ENCODE measurements at places on chromosomes 4 and X.

- no peak for DNase-seq
Measured at GRCh38 chrX:69179380-69179911, 14.2 kb upstream of the PJA1 start.

- no peak for DNase-seq
Measured at GRCh38 chr4:95556207-95556859, 7.6 kb upstream of the UNC5C start.

DNA sequence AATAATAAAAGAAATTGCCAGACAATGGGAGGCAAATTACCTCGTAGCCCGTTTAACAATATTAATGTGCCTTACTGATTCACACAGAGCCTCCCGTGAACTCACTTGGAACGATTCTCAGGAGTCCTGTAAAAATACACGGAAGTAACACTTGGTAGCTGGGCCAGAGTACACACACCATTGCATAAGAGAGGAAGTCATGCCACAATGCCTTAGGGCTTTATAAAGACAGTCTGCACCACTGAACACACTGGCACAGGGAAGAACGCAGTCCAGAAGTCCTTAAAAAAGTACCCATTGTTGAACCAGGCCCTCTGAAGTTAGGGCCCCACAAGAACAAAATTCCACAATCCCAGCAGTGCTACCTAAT, 15.1 kb downstream of the SLC2A9 start:
- DNase-seq: no peak

DNA sequence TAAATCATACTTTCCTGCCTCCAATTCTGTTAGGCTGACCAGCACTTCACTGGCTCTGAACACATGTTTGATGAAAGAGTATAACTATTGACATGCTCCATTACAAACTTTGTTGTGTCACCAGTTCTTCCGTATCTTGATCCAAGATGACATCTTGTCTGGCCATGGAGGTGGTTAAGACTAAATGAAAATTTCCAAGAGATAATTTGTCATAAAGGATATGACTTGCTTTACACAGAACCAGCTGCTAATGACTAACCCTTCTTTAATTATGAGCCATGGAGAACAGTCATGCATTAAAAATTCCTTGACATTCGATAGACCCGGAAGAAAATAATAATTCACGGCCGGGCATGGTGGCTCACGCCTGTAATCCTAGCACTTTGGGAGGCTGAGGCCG, 17.7 kb upstream of the N4BP2 start:
- DNase-seq: no peak

- no peak for DNase-seq
Measured at GRCh38 chrX:24846550-24847150, 152.9 kb downstream of the POLA1 start.

DNA sequence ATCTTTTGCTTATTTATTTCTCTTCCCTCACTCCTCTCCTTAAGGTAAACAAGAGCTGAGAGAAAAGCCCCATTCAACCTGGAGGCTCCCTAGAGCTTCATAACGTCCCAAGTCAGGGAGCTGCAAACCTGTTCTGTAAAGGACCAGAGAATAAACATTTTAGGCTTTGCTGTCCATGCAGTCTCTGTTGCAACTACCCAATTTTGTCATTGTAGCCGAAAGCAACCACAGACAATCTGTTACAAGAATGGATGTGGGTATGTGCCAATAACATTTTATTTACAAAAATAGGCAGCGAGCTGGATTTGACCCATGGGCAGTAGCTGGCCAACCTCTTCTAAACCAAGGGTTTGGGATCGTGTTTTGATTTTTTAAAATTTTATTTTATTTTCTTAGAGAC, 71.3 kb upstream of the TBL1X start:
- no peak for DNase-seq

DNA sequence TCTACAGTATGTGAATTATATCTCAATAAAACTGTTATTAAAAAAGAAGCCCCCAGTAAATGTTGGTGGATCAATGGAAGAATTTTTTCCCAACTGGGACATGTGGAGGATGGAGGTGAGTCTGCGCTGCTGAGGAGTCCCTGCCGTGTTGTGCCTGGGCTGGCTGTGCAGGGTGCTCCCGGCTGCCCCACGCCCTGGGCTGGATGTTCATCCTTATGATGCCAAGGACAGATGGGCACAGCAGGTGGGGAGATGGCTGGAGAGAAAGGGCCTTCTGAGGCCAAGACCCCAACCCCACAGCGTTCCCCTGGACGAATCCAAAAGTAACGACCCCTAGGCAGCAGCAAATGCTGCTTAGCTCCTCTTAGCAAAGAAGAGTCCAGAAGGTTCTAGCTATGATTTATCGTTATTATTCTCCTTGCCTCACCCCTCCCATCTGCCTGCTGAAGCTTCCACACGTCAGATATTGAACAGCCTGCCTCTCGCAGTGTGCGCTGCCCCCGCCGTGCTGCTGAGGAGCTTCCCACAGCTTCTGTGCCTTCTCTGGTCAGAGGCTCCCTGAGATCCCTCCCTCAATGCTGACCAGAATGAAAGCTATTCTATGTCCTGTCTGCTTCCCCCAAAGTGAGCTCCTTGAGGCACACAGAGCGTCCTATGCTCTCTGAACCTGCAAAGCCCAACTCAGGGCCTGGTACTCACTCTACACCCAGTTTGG, 26.5 kb downstream of the HMX1 start:
- DNase-seq: no peak

DNA sequence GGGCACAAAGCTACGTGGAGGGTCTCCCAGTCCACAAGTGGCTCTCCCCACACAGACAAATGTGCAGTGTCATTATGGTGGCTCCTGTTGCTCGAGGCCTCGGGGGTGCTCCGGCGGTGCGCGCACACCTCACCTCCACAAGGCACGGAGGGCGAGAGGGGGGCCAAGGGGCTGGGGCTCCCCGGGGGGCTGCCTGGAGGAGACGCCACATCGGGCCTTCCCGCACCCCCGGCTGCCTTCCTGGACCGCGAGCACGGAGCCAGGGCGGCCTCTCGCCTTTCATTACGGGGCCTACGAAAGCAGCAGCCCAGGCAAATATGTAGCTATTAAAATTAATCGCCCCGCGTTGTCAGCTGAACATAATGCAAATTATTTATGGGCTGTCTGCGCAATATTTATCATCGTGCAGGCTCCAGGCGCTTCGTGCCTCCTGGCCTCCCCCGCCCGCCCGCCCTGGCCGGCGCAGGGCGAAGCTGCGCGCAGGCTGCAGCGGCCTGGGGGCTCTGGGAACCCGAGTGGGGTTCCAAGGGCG, 70.8 kb upstream of the BCOR start:
- DNase-seq: no peak

DNA sequence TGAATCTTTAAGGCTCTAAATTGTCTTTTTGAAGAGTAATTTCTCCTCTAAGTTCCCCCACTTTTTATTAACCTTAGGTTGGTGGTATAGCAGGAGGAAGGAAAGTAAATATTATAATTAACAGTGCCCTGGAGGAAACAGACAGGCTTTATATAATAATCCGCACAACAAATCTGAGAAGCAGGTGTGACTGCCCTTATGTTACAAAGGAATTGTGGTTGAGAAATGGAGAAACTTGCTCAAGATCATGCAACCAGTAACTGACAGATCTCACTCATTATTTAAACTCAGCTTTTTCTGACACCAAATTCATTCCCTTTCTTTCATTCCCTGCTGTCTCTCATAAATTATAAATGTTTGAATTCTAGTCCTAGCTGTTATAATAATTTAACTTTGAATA, 282.0 kb downstream of the PPP3CA start:
- DNase-seq: no peak

GRCh38 chr4:7465017-7465416, 30.3 kb upstream of the PSAPL1 start:
- no peak for DNase-seq

DNA sequence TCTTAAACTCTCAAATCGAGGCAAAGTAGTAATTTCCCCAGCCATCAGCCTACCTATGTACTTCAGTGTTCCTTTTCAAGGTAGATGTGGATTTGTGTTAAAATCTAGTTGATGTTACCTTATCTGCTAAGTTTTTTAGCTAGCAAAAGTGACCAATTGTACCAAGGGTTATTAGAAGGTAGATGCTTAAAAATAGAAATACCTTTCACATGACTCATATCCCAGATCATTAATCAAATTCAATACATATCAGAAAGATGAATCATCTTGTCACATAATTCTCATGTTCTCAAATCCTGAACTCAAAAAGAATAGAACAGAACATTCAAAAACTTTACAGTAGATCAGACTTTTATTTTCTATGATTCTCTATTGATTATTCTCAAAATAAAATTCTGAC, 3.5 kb downstream of the ENAM start:
- DNase-seq: no peak

- DNase-seq: no peak
Measured at GRCh38 chr4:17721496-17722355, 59.7 kb downstream of the FAM184B start.

DNA sequence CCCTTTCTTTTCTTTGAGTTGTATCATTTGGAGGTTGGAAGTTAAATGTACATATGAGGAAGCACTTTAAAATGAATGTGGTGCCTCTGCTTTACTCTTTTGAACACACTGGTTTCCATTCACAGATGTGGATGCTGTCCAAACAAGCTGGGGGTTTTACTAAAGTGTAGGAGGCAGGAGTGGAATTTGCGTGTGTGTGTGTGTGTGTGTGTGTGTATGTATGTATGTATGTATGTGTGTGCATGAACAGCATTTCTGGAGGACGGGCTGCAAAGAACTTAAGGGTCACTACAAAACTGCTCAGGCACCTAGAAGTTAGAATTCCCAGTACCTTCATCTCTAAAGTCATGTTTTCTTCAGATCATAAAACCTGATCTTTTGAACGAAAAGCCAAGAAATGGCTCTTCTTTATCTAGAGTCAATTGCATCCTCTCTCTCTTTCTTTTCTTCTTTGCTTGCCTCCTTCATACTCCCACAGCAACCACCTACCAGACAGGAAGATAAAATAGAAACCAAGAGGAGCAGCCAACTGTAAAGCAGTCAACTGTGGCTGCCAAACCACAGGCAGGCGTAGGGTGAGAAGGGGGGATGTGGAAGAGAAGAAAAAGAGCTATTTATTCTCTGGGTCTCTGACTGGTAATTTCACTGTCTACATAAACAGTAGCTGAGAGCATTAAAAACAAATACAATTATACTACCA, 177.0 kb upstream of the RASGEF1B start:
- no peak for DNase-seq

GRCh38 chr4:40710484-40711254, 39.1 kb upstream of the NSUN7 start:
- DNase-seq: no peak

- DNase-seq: no peak
Measured at GRCh38 chrX:7307720-7308119, 159.8 kb upstream of the PUDP start.

- no peak for DNase-seq
Measured at GRCh38 chr4:32564626-32565025, 1844.5 kb downstream of the PCDH7 start.

DNA sequence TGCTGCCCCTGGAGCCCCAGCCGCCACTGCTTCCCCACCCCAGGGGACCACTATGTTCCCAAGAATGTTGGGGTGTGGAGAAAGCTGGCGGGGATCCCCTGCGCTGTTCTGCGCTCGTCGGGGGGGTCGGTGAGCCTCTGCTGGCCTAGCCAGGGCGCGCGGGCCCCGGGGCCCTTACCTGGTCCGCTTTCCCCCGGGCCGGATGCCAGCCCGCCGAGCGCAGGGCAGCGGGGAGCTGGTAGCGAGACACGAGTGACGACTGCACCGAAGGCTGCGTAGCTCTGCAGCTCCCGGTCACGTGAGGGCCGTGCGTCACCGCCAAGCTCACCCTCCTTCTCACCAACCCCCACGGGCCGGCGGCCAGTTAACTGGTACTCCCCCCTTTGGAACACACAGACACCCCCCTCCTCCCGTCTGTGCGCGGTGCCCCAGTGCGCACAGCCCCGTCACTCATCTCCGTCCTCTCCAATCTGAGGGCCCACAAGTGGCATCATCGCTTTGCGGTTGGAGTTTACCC, at the start of gene BEX1:
Gene BEX1, minus strand, starts transcription at position 254 of the 517 bp plus-strand sequence. CDS start 897 bp downstream, outside the sequence.
- DNase-seq: no peak

GRCh38 chr4:1727117-1728031, 6.1 kb downstream of the TACC3 start:
- DNase-seq: peak; percentile 65

Measured in HFF-Myc (cell line).